ENCODE measurements at places on chromosomes 2 and 18. TPM values are rescaled to one million over a fixed set of nuclear protein-coding genes. Genes with fewer than 3 reads are reported as not detected.
A peak's percentile ranks its signal among the peaks of the same experiment; 100 is the strongest.

DNA sequence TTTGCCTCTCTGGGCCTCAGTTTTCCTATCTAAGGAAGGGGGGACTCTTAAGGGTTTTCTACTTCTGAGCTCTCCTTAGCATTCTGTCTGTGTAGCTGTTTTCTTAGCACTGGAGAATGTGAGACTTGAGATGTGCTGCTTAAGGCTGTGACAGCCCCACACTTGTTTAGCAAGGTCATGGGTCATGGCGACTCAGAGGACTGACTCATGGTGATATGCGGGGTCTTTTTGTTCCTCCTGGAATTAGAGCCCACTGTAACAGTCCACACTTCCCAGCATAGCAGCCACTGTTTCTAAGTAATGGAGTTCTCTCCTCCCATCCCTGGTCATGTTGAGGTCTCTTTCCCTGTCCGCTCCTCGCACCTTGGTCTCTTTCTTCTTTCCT is 4.1 kb upstream of the LPIN1 start:
- H3K27ac ChIP-seq, result no peak overlapping the region
- H3K27me3 ChIP-seq, result no peaks in the 10 kb centered on the region
- DNase-seq, result no peak
- no peaks in the 10 kb centered on the region for H3K36me3 ChIP-seq
- H3K4me1 ChIP-seq, result peaks cover 28% of the 10 kb centered on the region
- no peak overlapping the region for H3K4me3 ChIP-seq

The GNAL gene
- total RNA-seq, result 5.9 TPM

- H3K27ac ChIP-seq, result no peak overlapping the region
- H3K4me3 ChIP-seq, result no peak overlapping the region
- DNase-seq, result no peak
Measured at GRCh38 chr2:106137731-106138521, 56.2 kb downstream of the UXS1 start.

DNA sequence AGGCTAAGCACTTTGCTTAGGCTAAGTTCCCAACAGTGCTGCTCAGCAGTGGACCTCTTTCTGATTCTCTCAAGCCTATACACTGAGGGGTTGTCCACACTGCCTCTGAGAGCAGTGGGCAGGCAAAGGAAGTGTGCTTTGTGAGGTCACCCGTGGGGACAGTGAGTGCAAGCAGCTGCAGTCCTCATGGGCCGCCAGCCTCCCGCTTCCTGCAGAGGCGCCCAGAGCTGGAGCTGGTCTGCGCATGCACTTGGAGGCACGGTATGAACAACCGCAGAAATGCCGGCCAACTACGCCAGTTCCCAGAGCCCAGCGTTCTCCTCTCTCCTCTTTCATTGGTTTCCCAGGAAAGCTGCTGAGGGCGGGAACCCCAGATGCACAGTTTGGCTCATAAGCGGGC is 149.5 kb upstream of the DLX2 start:
- H3K27me3 ChIP-seq, result no peaks in the 10 kb centered on the region
- no peaks in the 10 kb centered on the region for H3K36me3 ChIP-seq
- H3K27ac ChIP-seq, result peak overlapping the region; percentile 12
- peaks cover 56% of the 10 kb centered on the region for H3K4me1 ChIP-seq
- DNase-seq, result no peak

DNA sequence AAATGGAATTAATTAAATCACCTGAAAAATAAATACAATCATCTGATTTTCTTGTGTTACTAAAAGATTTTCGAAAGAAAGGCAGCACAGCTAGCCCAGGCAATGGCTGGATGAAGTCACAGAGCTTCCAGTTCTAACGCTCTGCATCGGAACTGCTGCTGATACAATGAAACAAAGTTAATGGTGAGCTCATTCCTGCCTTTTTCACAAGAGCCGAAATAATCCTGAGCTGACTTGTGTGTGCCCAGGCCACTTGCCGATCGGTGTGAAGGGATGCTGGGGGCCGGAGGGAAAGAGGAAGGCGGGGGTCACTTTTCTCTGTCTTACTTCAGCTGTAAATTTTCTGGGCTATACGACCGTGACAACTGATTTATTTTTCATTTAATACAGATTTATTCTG is 149.5 kb downstream of the INO80D start:
- H3K27me3 ChIP-seq, result no peaks in the 10 kb centered on the region
- no peak overlapping the region for H3K27ac ChIP-seq
- H3K36me3 ChIP-seq, result no peaks in the 10 kb centered on the region
- no peak for DNase-seq
- H3K4me1 ChIP-seq, result no peaks in the 10 kb centered on the region

DNA sequence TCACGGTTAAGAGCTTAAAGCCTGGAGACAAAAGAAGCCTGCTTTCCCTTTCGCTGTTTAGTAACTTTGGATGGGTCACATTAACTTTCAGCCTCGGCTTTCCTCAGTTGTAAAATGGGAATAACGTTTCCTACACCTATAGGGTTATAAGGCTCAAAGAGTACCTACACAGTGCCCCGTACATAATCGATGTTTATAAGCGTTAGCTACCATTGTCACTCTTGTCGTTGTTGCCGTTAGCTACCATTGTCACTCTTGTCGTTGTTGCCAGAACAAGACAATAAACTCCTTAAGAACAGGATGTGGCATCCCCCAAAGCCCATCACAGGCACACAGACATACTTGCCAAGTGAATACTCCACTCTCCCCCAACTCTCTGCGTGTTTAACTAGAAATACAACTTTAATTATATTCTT is 901 bp upstream of the MFSD6 start:
- H3K36me3 ChIP-seq, result no peaks in the 10 kb centered on the region
- no peaks in the 10 kb centered on the region for H3K27me3 ChIP-seq
- no peak overlapping the region for H3K27ac ChIP-seq
- no peak for DNase-seq
- peaks cover 4% of the 10 kb centered on the region for H3K4me1 ChIP-seq

- peaks cover 64% of the 10 kb centered on the region for H3K27me3 ChIP-seq
- no peak overlapping the region for H3K27ac ChIP-seq
- no peaks in the 10 kb centered on the region for H3K36me3 ChIP-seq
- DNase-seq, result no peak
Measured at GRCh38 chr2:26581266-26581990, 59.7 kb downstream of the CIB4 start.

The MAPRE3 gene
- 12.0 TPM for total RNA-seq

DNA sequence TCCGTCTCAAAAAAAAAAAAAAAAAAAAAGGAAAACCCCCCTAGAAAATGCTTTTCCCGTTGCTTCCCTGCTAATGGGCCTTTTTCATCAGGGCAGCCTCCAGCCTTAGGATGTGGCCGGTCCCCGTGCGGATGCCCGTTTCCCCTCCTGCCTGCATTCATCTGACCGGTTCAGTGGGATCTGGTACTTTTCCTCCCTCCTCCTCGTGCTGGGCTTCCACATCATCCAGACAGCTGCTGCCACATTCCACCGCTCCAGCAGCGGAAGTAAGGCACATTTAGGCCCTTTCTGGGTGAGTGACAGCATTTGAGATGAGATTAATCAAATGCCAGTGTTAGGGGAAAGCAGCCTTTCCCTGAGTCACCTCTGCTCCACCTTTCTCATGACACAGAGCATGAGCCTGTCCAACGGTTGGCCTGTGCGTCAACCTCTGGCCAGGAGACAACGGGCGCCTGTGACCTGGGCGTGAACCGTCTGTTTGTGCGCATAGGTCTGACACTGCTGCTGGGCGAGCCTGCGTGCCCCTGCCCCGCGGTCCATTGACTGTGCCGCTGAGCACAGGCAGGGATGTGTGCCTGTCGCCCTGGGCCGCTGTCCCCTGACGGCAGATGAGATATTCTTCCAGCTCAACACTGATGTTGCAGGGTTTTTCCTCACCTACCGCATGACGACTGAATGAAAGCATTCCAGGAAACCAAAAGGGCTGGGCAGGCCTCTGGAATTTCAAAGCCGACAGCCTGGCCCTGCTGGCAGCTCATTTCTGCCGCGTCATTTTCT is 174.0 kb downstream of the TGIF1 start:
- peaks cover 64% of the 10 kb centered on the region for H3K4me1 ChIP-seq
- H3K27ac ChIP-seq, result peak overlapping the region; percentile 100
- no peaks in the 10 kb centered on the region for H3K27me3 ChIP-seq
- H3K4me3 ChIP-seq, result peak overlapping the region; percentile 46
- DNase-seq, result no peak

DNA sequence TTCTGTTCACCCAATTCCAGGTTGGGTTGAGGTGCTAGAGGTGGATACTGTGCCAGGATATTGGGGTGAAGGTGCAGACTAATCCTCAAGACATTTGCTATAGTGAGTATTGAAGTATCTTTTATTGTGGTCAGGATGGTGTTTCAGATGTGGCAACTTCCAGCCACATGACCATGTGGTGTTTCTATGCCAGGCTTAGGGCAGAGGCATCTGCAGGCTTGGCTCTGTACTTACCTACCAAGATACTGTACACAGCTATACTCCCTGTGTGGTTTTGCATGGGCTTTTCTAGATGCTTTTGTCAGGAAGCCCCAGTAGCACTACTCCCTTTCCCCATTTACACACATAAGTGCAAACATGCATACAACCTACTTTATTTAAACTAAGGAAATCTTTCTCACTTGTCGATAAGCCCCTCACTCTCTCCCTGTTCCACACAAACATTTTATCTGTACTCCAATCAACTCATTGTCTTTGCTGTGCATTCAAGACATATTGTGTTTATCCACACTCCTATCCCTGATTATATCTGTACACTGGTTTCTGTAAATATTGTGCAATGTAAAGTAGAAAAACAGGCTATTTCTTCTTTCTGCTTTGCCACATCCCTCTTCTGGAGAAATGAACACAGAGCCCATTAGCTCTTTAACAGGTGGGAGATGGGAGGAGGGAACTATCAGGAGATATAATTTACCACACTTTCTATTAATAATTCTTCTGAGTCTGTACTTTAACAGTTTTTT is 12.3 kb downstream of the ARL6IP6 start:
- DNase-seq, result no peak
- no peak overlapping the region for H3K4me3 ChIP-seq
- H3K27me3 ChIP-seq, result no peaks in the 10 kb centered on the region

The NCKAP5 gene
- 0.87 TPM for total RNA-seq

The NHEJ1 gene
- 12.7 TPM for total RNA-seq

The DCDC2C gene
- total RNA-seq, result not detected

DNA sequence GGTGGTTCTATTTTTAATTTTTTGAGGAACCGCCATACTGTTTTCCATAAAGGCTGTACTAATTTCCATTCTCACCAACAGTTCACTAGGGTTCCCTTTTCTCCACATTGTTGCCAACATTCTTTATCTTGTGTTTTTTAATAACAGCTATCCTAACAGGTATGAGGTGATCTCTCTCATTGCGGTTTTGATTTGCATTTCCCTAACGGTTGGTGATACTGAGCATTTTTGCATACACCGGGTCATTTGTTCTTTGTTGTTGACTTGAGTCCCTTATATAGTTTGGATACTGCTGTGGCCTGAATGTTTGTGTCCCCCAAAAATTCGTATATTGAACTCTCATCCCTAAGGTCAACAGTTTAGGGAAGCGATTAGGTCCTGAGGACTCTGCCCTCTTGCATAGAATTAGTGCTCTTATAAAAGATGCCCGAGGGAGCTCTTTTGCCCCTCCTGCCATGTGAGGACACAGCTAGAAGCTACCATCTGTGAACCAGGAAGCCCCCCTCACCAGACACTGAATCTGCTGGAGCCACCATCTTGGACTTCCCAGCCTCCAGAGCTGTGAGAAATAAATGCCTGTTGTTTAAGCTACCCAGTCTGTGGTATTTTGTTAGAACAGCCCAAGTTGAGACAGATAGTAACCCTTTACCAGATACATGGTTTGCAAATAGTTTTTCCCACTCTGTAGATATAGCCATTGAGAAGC is 4.7 kb downstream of the IMP4 start:
- H3K4me1 ChIP-seq, result peaks cover 13% of the 10 kb centered on the region
- peaks cover 24% of the 10 kb centered on the region for H3K36me3 ChIP-seq
- DNase-seq, result no peak
- no peak overlapping the region for H3K4me3 ChIP-seq
- H3K27ac ChIP-seq, result no peak overlapping the region

The PGAP1 gene
- total RNA-seq, result 12.3 TPM

DNA sequence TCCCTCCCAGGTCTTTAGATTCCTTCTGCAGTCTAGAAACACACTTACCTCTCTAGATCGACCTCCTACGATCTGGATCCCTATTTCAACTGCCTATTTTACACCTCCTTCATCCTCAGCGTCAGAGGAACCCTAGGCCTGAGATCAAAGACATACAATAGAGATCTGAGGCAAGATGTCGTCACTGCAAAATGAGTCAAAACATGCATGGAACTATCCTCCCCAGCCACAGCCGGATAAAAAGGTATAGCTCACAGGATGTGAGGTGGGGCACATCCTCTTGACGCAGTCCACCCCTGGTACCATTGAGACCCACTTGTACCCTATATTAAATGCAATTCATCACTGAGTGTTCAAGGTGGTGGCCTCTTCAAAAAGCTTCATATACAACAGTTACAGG is 63.7 kb upstream of the DNAJC10 start:
- no peaks in the 10 kb centered on the region for H3K36me3 ChIP-seq
- H3K4me3 ChIP-seq, result no peak overlapping the region
- no peak for DNase-seq
- H3K4me1 ChIP-seq, result peaks cover 12% of the 10 kb centered on the region
- no peaks in the 10 kb centered on the region for H3K27me3 ChIP-seq

- H3K36me3 ChIP-seq, result no peaks in the 10 kb centered on the region
Measured at GRCh38 chr2:68784188-68784587, 49.6 kb downstream of the ARHGAP25 start.
